A549 treated with GW870086 at 1 μM for 4 hours (cell line): ENCODE measurements at places on chromosomes 1 and 21. TPM values are rescaled to one million over a fixed set of nuclear protein-coding genes. Genes with fewer than 3 reads are reported as not detected.

Gene CLDN17
- total RNA-seq: not detected in 5 replicates

Gene HLCS
- total RNA-seq: 4.4 to 7.6 TPM (median 6.6 TPM) in 5 replicates

Gene COL11A1
- 0.88 to 3.0 TPM (median 2.4 TPM) in 5 replicates for total RNA-seq

Gene ACTL8
- total RNA-seq: 1.4 to 2.2 TPM (median 1.6 TPM) in 5 replicates

Gene KRTAP19-1
- not detected in 5 replicates for total RNA-seq
